B cell (primary cell): ENCODE measurements at places on chromosomes 12 and 14. TPM values are rescaled to one million over a fixed set of nuclear protein-coding genes. Genes with fewer than 3 reads are reported as not detected.

Gene FAM222A
- total RNA-seq, result 4.6 and 4.7 TPM in 2 replicates

Gene TSPAN8
- total RNA-seq, result not detected in 2 replicates

Gene PMCH
- not detected in 2 replicates for total RNA-seq

Gene HHIPL1
- not detected in 2 replicates for total RNA-seq

Gene DCP1B
- total RNA-seq, result 18.0 and 18.1 TPM in 2 replicates

Gene KLHL33
- 0.20 and 0.27 TPM in 2 replicates for total RNA-seq

Gene ESRRB
- 0.63 TPM in 1 of 2 replicates, not detected in the other for total RNA-seq

Gene PPM1H
- not detected in 2 replicates for total RNA-seq

Gene GLIPR1L2
- total RNA-seq, result 0.46 and 0.91 TPM in 2 replicates

Gene MSRB3
- not detected in 2 replicates for total RNA-seq

Gene KCNH3
- total RNA-seq, result 0.19 and 0.54 TPM in 2 replicates

DNA sequence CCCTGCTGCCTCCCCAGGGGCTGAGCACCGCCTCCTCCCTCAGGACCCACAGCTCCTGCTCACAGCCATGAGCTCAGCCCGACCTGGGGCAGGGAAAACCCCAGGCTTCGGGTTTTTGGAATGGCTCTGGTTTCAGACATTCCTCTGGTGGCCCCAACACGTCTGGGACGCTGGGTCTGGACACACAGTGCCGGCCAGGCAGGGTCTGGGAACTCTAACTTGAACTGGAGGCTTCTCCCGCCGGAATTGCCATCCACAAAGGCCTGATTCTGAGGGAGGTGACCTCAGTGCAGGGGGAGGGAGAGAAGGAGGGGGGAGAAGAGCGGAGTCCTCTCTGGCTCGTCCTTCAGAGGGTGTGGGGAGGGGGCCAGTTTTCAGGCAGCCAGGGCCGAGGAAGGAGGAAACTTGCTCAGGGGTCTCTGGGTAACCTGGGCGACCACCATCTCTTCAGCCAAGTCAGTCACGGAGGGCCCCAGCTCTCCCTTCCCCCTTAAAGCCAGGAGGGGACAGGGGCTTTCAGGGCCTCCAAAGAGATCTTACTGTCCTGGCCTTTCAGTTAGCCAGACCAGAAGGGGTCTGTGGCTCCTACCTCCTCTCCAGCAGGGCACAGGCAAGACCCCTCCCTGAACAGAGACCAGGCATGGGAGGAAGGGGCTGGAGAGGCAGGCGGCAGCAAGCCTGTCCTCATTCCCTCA lies 19.4 kb downstream of the NCKAP5L start:
- DNase-seq, result no peak

DNA sequence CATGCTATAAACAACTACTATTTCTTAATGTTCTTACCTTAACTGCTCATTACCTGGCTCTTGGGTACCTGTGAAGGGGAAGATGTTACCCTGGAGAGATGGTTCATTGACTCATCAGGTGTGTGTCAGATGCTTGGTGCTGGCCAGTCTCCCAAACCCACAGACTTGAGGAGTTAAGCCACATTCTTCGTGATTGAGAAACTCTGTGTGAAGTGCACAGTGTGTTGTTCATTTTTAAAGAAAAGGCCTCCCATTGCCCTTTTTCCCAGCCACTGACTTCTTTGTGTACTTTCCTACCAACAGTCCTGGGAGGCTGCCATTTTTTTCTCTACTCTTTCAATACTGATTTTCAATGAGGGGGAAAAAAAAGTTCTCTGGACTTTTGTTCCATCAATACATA lies 3.2 kb downstream of the MGST1 start:
- DNase-seq, result no peak

GRCh38 chr14:63760014-63760413 lies 32.1 kb upstream of the SGPP1 start:
- DNase-seq, result peak; percentile 47

- peak; percentile 51 for DNase-seq
Observed at GRCh38 chr12:71846322-71846940, 6.9 kb downstream of the TBC1D15 start.

- DNase-seq, result no peak
Observed at GRCh38 chr14:73810478-73811163, 41.0 kb upstream of the PTGR2 start.

DNA sequence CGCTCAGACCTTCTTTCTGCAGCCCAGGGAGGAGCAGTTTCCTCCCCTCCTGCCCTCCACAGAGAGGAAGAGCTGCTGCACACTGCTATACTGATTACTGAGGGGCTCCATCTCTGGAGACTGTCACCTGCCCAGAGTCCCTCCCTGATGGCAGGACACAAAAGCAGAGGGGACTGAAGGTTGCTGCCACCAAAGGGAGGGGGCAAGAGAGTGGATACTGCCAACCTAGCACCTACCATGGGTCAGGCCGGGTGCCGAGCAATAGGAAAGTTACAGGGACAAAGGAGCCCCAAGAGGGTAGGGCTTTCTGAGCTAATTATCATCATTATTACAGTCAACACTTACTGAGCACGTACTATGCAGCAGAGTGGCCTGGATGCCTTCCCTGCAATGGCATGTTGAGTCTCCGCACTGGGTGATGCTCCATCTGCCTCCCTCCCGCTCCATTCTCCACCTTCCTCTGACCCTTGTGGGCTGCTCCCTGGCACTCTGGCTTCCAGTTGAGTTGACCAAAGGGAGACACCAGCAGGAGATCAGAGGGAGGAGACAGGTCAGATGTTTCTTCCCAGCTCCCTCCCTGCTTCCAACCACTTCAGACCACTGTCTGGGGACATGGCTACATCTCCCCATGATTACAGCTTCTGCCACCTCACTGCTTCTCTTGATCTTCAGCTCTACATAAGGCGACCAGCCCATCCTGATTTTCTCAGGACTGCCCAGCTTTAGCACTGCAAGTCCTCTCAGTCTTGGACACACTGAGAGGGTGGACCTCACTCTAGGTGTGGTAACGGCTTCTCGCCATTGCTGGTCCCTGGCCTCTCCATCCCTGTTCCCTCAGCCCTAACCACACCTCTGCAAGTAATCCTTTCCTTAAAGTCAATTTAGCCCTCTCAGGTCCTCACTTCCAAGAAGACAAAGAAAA lies 2.6 kb upstream of the KRT79 start:
- DNase-seq, result no peak

DNA sequence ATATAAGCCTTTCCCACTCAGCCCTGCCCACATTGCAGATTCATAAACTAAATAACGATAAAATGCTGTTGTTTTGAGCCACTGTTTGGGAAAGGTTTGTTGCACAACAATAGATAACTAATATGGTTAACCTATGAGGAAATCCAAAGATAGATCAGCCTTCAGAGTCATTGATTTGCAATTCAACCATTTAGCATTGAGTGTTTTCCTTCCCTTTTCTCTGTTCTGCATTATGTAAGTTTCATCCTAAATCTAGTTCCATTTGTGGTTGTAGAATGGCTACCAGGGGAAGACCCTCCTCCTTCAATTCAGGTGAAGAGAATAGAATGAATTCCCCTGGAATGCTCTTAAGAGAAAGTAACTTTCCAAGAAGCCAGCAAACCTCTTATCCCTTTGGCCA lies 19.6 kb downstream of the TC2N start:
- no peak for DNase-seq

DNA sequence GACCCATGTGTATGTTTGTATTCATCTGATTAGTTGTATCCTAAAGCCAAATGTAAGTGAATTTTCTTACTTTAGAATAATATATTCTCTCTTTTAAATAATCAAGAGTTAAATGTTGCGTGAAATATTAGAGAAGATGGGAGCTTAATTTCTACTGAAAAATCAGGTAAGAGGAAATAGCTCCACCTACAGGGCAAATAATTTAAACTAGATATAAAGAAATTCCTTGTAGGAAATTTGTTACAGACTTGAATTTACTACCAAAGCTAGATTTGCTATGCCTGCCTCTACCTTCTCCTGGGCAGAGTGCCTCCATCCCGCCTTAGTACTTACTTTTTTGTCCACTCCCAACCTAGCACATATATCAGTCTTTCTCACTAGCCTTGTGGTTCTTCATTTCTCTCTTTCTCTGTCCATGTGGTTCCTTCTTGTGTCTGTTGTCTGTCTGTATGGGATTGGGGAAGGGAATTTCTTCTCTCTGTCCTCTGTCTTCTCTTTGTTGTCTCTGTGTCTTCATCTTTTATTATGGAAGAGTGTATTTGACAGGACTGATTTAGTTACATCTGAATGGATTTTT lies 44.7 kb downstream of the PALS1 start:
- peak; percentile 56 for DNase-seq

DNA sequence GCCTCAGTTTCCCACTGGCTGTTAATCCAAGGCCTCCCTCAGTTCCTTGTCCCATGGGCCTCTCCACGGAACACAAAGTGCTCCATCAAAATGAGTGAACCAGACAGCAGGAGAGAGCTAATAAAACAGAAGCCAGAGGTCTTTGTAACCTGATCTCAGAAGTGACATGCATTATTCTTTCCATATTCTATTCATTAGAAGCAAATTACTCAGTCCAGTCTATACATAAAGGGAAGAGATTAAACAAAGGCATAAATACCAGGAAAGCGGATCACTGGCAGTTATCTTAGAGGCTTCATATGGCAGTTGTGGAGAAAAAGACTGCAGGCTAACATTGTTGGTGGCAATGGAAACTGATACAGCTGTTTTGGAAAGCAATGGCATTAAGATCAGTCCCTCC lies 170.6 kb upstream of the GARIN6 start:
- DNase-seq, result no peak

- DNase-seq, result no peak
Observed at GRCh38 chr14:50739186-50739585, 71.1 kb upstream of the SAV1 start.

GRCh38 chr14:56379956-56380355 lies 199.6 kb upstream of the TMEM260 start:
- DNase-seq, result no peak

DNA sequence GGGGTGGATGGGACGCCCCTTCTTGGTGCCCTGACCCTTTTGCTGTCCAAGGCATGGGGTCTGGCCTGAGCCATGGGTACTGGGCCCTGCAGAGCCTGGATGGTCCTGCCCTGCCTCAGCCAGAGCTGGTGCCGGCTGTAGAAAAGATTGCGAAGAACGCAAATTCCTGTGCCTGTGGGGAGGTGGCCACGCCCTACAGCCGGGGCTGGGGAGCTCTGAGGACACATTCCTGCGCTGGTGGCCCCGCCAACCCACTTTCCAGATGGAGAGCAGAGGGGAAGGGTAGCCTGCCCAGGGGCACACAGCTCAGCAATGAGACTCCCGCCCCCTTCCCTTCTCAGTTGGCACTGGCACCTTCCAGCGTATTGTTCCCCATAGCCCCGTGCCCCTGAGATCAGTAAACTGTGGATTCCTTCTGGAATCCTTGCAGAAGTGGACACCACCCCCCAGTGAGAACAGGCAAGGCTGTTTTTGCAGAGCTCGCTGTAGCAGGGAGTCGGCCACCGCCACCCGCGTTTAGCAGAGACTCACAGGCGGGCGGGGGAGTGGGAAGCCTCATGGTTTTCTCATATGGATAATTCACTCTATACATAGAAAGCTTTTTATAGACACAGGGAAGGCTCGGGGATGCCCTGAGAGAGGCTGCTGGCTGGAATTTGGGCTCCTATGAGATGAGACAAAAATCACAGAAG lies 8.6 kb downstream of the INF2 start:
- no peak for DNase-seq

DNA sequence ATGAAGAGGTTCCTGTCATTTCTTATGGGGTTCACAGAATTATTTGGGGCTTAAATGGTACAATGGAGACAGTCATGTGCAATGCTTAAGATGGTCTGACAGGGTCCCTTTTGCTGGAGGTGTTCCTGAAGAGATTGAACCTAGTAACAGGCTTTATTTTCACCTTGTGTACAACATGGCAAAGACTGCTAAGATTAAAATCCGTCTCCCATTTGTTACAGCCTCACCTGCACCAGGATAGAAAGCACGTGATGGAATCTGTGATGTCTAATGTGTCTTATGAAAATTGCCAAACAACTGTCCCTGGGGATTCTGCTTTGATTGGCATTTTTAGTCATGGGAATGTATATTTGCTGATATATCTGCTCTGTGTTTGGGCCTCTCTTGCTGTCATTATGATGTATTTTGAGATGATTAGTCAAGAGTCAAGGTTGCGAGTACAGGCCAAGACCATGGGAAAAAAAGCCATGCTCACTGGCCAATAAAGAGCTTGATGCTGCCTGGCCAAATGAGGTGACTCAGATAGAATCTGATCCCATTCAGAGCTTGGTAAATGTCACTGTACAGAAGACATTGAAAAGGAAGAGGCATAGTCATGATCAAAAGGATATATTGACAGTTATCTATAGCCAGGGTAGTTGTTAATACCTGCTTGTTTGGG lies 96.1 kb downstream of the FLRT2 start:
- DNase-seq, result no peak

GRCh38 chr14:93430315-93431035 lies at the start of gene UNC79:
TSS of gene UNC79 (plus strand) at chr14:93430939. CDS start at chr14:93431030, 91 bp downstream.
- DNase-seq, result no peak

- DNase-seq, result no peak
Observed at GRCh38 chr12:95740751-95741150, 49.8 kb downstream of the NTN4 start.

- DNase-seq, result no peak
Observed at GRCh38 chr12:109553906-109554500, 19.3 kb downstream of the MMAB start.

GRCh38 chr14:50794068-50794645 lies 36.8 kb downstream of the NIN start:
- peak; percentile 50 for DNase-seq

- DNase-seq, result no peak
Observed at GRCh38 chr14:51337520-51337919, 97.5 kb downstream of the TMX1 start.

GRCh38 chr14:67172520-67172919 lies 16.7 kb upstream of the GARIN2 start:
- DNase-seq, result no peak

GRCh38 chr14:68607867-68608573 lies 184.8 kb downstream of the ZFP36L1 start:
- peak; percentile 38 for DNase-seq

DNA sequence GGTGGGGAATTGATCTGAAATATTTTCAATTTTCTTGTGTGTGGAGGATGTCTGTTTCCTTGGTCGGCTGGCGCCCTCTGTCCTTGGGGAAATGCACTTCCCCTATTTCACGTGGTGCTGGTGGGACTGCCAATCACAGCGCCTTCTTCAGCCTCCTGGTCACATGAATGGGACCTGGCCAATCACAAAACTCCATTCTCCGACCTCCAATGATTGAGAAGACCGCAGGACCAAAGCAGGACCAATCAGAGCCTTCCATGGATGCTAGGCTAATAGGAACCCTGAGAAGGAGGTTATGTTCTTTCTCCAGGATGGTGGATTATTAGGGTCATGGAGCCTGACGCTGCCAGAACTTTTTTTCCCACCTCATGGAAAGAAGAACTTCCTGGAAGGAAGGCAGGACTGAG lies 188.7 kb downstream of the TTC8 start:
- DNase-seq, result no peak

DNA sequence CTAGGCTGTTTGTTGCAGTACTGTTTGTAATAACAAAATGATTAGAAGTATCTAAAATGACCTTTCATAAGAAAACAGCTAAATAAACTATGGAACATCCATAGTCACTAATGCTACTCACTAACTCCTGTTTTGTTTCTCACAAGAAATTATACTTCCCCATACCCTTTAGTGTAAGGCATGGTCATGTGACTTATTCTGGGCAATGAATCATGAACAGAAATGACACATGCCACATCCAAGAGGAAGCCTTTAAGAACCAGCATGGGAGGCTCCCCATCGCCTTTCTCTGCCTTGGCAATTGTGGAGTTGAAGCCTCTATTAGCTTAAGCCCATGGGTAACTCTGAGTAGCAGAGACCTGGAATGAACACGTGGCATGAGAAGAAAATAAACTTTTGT lies 49.3 kb downstream of the KSR2 start:
- no peak for DNase-seq
